ENCODE measurements at places on chromosomes 5 and 9.

- peak; percentile 99 for DNase-seq
Measured at GRCh38 chr5:178153530-178154340, at the start of gene NHP2. Gene NHP2 (minus strand): TSS chr5:178153885. CDS start chr5:178153817, 68 bp downstream.

GRCh38 chr9:79123415-79123814 lies 448.4 kb upstream of the TLE4 start:
- peak; percentile 23 for DNase-seq

- DNase-seq: no peak
Measured at GRCh38 chr5:180472269-180472668, 21.9 kb upstream of the CNOT6 start.

DNA sequence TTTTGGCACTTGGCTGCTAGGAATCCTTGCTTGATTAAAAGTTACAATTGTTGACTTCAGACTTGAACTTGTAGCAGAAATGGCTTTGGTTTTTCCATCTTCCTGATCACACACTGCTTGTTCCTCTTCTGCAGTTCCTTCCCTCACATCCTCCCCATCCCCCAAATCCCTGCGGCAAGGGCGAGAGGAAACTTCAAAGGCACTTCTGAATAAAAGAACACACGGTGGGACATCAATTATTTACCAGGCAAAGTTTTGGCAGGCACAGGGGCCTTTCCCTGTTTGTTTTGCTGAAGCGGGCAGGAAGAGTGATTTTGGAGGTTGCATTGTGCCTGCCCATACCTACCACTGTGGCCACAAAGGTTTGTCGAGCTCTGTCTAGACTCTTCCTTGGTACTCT lies 260.9 kb downstream of the KIF4B start:
- no peak for DNase-seq

DNA sequence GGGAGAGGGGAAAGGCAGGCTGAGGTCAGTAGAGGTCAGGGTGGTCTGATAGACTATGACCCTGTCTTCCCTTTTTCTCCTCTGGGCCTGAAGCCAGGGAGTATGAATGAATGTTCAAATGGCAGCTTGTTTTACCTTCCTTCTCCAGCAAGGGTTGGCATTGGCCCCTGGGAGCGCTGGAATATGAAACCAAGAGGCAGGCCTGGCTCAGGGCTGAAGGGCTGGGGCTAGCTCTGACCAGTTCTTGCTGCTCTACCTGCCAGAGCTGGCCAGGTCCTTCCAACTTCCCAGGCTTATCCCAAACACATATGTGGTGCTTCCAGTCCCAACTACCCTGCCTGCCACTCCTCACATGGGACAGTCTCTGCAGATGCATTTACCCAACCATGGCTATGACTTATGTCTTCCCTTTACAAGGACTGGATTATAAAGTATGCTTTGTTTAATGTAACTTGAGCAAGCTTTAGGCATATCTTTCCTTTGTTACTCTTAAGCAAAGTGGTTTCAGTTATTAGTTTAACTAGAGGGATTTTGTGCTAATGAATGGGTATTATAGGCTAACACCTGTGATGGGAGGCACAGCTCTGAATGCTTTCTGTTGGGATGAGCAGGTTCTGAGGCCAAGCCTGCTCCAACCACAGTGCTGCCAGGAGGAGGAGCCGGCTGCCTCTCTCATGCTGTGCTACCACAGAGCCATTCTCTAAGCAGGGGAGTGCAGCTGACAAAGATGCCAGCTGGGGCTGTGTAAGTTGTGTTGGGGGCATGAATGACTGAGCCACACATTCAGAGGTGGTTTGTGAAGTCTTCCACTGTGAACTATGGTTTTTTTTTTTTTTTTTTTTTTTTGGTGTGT lies 6.1 kb downstream of the CCNI2 start:
- no peak for DNase-seq

- DNase-seq: peak; percentile 39
Measured at GRCh38 chr5:134175921-134176510, 734 bp downstream of the SKP1 start.

DNA sequence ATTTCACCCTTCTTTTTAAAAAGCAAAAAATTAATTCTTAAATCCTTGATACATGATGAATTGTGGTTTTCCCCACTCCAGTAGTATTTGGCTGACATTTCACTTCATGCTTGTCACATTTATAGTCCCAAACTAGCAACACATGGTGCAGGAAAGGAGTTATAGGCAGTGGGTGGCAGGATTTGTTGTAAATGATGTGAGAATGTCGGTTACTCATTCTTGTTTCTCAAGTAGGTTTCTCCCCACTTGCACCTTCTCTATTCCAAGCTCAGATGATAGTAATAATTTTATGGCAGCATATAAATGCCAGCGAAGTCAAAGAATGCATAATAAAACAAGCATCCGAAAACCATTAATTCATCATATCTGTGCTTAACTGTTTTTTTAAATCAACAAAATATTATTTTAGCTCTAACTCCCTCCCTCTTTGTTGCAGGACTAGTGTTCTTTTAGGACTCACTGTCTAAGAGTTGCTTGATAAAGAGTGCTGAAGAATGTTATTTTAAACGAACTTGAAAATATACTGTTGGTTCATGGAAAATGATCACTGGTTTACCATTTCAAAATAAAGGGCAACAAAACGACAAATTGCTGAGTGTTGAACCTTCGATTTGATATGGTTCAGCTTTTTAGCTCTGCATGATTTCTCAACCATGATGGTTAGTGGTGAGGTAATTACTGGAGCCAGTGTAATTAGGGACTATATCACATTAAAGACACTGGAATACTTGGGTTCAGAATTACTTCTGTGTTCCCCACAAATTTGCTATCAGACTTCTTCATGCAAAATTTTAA lies 88.1 kb upstream of the ADAMTSL1 start:
- no peak for DNase-seq

GRCh38 chr5:170397059-170397458 lies 7.9 kb upstream of the KCNMB1 start:
- DNase-seq: no peak

DNA sequence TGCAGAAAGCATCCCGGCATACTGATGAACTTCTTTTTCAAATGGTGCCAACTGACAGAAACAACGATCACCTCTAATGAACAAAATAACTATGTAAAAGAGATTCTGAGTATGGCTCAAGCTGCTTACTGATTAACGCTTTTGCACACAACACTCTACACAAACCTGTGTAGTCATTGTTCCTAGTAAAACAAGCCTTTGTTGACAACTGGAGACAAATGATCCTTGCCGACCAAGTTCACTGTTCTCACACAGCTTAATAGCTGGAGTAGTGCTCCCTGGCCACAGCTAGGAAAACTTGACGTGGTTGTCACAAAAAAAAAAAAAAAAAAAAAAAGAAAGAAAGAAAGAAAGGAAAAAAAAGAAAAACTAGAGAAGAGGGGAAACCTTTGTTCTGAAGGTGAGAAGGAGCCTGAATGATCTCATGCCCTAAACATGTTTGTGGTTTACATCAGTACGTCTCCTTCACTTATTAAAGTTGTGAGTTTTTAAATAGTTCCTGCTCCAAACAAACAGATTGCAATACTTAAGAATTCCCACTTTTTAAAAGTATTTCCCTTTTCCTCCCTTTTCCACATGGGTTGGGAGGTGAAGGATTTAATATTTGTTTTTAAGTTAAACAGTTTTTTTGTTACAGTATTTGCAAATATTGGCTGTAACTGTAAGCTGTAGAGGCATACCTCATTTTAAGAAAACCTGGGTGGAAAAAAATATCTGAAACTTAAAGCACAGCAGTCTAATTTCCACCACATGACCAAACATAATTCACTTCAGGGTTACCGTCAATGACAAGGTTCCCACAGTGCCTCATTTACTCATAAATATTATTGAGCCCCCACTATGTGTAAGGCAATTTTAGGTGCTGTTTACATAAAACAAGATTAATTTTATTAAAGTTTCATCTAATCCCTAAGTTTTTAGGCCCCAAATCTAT lies 63.7 kb downstream of the GLIS3 start:
- peak; percentile 76 for DNase-seq

DNA sequence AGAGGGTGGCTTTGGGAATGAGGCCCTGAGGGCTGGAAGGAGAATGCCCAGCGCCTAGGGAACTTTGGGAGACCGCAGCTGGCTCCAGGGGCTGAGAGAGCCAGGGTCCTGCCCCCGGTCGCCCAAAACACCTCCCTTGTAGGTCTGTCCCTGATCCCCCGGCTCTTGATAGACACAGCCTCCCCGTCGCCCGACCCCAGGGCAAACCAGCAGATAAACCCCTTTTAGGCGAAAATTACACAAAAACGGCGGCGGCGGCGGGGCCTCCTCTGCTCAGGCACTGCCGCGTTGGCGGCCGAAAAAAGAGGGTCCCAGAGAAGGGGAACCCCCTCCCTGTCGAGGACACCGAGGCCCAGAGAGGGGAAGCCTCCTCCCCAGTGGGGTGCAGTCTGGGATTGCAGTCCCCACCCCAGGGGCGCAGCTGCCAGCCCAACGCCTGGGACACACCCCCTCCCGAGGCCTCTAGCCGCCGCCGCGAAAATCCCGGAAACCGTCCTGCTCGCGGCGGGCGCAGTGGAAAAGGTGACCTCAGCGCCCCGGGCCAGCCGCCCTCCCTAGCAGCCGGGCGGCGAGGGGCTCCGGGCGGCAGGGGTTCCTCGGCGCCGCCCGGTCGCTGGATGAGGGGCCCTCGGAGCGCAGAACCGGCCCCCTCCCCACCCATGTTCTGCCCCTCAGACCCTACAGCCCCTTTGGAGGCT lies 3.1 kb upstream of the BARX1 start:
- no peak for DNase-seq

- no peak for DNase-seq
Measured at GRCh38 chr9:98846879-98847278, 39.4 kb downstream of the GALNT12 start.

- peak; percentile 59 for DNase-seq
Measured at GRCh38 chr5:150213530-150213929, 23.7 kb downstream of the SLC6A7 start.

DNA sequence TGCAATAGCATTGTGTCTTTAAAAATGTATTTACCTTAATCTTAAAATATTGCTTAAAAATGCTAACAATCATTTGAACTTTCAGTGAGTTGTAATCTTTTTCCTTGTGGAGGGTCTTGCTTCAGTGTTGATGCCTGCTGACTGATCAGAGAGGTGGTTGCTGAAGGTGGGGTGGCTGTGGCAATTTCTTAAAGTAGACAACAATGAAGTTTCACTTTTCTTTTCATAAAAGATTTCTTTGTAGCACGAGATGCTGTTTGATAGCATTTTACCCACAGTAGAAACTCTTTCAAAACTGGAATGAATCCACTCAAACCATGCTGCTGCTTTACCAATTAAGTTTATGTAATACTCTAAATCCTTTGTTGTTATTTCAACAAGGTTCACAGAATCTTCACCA lies 50.8 kb downstream of the NR3C1 start:
- DNase-seq: no peak

GRCh38 chr5:9892696-9893095 lies 262.5 kb upstream of the TAS2R1 start:
- no peak for DNase-seq

GRCh38 chr9:10661376-10661775 lies 48.6 kb upstream of the PTPRD start:
- DNase-seq: no peak

DNA sequence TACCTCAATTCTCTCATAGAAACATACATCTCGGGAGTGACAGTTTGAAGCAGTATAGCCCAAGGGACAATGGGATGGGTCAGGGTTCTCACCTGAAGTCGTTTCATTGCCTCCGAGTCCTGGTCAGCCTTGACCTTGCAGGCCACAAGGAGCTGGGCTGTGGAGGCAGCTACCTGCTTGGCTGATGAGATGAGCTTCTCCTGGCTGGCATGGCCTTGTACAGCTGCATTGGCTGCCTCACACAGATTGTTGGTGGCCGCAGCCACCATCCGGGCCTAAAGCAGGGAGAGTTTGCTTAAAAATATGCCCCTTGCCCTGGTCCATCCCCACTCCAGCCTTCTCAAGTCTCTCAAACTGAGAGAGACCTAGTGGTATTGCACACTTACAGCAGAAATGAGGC lies 8.5 kb upstream of the TPM2 start:
- no peak for DNase-seq

- no peak for DNase-seq
Measured at GRCh38 chr9:78963911-78964310, 607.9 kb upstream of the TLE4 start.

- DNase-seq: no peak
Measured at GRCh38 chr5:169142264-169142970, 158.5 kb downstream of the SLIT3 start.

- DNase-seq: peak; percentile 86
Measured at GRCh38 chr9:91207729-91208418, 153.8 kb downstream of the AUH start.

GRCh38 chr5:134086225-134086942 lies 28.1 kb upstream of the TCF7 start:
- no peak for DNase-seq

- no peak for DNase-seq
Measured at GRCh38 chr9:135249711-135250110, 162.2 kb downstream of the OLFM1 start.

- no peak for DNase-seq
Measured at GRCh38 chr5:111776913-111777781, 20.2 kb upstream of the NREP start.

GRCh38 chr9:92097997-92098482 lies 17.2 kb downstream of the SPTLC1 start:
- DNase-seq: peak; percentile 69

DNA sequence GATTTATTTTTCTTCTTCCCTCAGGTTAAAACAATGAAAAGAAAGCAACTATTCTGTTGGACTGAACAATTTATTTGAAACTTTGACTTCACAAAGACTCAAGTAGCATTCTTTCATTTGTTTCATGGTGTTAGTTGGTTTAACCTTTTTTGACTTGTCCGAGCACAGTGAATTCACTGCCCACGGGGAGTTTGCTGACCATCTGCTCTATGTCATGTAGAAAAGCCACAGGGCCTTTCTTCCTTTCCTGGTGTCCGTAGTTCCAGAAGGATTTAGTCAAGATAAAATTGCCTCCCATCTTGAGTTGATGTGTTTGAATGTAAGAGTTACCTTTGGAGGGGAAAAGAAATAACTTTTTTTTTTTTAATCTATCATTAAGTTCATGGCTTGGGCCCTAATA lies 55.1 kb upstream of the ZNF608 start:
- DNase-seq: no peak

DNA sequence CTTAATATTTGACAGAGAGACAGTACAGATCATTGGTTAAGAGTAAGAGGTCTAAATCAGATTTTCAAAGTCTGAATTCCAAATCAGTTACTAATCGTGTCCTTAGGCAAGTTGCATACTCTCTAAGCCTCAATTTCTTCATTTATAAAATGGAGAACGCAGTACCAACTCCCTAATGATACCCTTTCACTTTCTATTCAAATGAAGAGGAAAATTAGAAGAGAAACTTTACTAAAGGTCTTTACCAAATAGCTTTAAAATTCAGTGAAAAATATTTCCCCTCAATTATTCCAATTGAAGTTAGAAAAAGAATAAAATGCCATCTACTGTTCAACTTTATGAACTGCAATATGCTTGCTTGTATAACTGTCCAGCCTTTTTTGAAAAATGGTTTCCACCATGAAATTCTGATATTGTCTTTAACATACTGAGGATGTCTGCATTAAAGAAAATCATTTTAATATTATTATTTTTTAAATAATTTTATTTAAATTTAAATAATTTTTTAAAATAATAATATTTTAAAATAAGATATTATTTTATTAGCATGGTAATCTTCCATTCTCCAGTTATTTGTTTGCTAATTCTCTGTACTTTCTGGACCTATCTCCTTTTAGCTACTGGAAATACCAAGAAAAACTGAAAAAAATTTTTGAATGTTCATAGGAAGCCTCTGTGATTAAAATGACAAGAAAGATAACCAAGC lies 36.0 kb downstream of the POC5 start:
- DNase-seq: peak; percentile 56

- no peak for DNase-seq
Measured at GRCh38 chr5:126926187-126926586, 104.2 kb downstream of the MARCHF3 start.

GRCh38 chr9:76475686-76476085 lies 16.7 kb downstream of the GCNT1 start:
- no peak for DNase-seq

All from fibroblast of villous mesenchyme (primary cell).